Small intestine (tissue), 16 donors: ENCODE measurements at places on chromosomes 4 and X.

DNA sequence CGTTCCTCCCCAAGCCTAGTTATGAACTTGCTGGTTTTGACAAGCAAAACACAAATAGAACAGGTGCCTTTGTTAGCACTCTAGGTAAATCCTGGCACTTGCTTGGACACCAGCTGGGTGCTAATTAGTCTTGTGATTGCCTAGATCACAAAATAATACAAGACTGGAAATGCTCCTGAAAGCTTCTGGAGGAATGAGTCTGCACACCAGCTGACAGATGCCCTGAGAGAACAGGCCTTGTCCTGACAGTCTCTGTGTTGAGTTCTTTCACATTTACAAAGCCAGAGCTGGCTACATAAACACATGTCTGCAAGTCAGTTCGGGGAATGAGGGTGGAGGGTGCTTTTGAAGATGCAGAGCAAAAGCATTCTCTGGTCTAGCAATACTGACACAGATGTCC, 93.8 kb downstream of the ELOVL6 start:
- no peaks in the 10 kb centered on the region for H3K4me1 ChIP-seq
- H3K27ac ChIP-seq: no peak overlapping the region
- no peaks in the 10 kb centered on the region for H3K27me3 ChIP-seq
- peaks cover 4% of the 10 kb centered on the region for H3K36me3 ChIP-seq

DNA sequence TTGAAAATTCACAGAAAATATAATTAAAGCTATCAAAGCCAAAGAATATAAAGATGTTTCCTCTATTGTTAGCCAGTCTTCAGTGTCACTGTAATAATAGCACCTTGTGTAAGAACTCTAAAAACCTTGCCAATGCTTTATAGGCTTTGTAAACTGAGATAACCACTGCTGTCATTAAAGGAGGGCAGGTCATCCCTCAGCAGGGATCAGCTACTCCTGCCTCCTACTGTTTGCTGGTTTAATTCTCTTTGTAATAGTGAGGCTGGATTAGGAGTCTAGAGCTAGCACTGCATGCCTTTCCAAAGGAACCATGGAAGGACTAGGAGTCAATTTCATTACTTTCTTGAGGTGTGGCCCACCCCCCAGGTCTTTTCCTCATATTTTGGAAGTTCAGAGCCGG, 46.2 kb downstream of the FHIP1A start:
- DNase-seq: peak; percentile 13
- H3K4me3 ChIP-seq: no peak overlapping the region
- H3K27me3 ChIP-seq: no peaks in the 10 kb centered on the region
- H3K27ac ChIP-seq: no peak overlapping the region
- H3K4me1 ChIP-seq: no peaks in the 10 kb centered on the region

- no peaks in the 10 kb centered on the region for H3K4me1 ChIP-seq
- no peak for DNase-seq
- H3K27ac ChIP-seq: no peak overlapping the region
- no peaks in the 10 kb centered on the region for H3K36me3 ChIP-seq
Measured at GRCh38 chrX:24610516-24610915, 36.6 kb downstream of the PCYT1B start.

DNA sequence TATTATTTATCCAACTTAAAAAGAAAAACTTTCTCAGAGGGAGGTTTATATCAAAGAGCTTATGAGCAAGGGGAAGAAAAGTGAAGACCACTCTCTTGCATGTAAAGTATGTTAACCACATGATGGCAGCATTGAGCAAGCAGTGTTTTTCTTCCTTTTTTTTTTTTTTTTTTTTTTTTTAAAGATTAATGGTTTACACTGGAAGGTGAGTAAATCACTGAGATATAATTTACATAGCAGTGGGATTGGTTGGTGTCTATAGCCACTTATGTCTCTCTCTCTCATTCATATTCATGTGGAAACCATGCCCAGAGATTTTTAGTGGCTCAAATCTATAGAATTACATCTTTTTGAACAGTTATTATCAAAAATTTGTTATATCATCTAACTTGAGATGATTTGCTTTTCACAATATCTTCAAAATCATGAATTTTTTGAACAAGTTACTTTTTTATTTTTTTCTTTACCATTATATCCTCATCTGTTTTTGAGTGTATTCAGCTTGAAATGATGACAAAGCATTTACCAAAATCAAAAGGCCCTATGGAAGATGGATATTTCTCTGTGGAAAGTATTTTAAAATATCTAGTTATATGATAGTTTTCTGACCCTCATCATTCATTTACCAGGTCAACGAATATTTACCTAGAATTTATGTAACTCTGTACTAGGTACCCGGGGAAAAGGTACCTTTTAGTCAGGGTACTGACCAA, 31.6 kb downstream of the MTHFD2L start:
- no peak overlapping the region for H3K27ac ChIP-seq
- no peak overlapping the region for H3K4me3 ChIP-seq
- no peaks in the 10 kb centered on the region for H3K27me3 ChIP-seq
- H3K4me1 ChIP-seq: no peaks in the 10 kb centered on the region

- H3K4me1 ChIP-seq: no peaks in the 10 kb centered on the region
- no peaks in the 10 kb centered on the region for H3K36me3 ChIP-seq
- DNase-seq: no peak
- no peaks in the 10 kb centered on the region for H3K27me3 ChIP-seq
- no peak overlapping the region for H3K4me3 ChIP-seq
- H3K27ac ChIP-seq: no peak overlapping the region
Measured at GRCh38 chr4:41575207-41575606, 37.2 kb downstream of the LIMCH1 start.

GRCh38 chr4:141229408-141230101, 8.9 kb downstream of the ZNF330 start:
- no peaks in the 10 kb centered on the region for H3K27me3 ChIP-seq
- H3K4me3 ChIP-seq: no peak overlapping the region
- DNase-seq: no peak
- no peak overlapping the region for H3K27ac ChIP-seq
- H3K4me1 ChIP-seq: no peaks in the 10 kb centered on the region

DNA sequence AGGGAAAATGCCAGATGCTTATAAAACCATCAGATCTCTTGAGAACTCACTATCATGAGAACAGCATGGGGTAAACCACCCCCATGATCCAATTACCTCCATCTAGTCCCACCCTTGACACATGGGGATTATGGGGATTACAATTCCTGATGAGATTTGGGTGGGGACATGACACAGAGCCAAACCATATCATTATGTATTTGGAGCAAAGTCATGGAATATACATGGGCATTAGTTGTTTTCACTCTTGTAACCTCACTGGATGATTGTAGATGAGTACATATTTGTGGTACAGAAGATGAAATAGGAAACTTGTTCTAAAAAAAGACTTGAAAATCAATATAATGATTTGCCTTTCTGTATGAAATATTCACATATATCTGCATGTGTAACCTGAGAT, 674.5 kb upstream of the BOD1L1 start:
- H3K27me3 ChIP-seq: no peaks in the 10 kb centered on the region
- H3K36me3 ChIP-seq: no peaks in the 10 kb centered on the region
- DNase-seq: no peak
- H3K4me3 ChIP-seq: no peak overlapping the region
- no peaks in the 10 kb centered on the region for H3K4me1 ChIP-seq

DNA sequence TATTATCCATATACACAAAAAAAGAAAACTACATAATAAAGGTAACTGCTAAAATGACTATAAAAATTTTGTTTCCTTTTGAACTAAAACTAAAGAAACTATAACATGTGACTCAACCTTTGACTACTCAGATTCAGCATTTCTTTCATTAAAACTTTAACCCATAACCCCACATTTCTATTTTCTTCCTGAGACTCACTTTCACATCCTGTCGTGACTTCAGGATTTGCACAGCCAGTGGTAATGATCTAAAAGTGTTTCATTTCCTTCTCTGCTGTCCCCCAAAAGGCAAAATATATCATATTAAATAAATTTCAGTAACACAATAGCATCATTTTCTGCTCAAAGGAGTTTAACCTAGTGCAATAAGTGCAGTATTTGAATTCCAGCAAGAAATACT, 1022.4 kb upstream of the DIAPH2 start:
- no peaks in the 10 kb centered on the region for H3K36me3 ChIP-seq
- no peak overlapping the region for H3K4me3 ChIP-seq
- DNase-seq: no peak
- H3K4me1 ChIP-seq: no peaks in the 10 kb centered on the region

DNA sequence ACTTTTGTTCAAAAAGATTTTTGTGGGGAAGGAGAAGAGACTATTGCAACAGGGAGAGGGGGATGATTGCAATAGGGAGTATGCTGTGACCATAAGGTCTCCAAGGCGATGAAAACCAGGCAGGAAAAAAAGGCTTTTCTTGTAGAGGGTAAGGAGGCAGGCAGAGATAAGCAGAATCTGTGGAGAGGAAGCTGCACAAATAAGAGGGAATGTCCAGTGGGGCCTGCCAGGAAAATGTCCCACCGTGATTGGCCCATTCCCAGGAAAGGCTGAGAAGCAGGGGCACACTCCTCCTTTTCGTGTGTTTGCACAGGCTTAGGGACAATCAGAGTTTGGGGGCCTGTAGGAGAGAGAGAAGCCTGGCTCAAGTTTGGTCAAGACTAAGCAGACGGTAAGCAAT, 29.1 kb downstream of the SPACA5 start:
- H3K4me3 ChIP-seq: no peak overlapping the region
- no peak for DNase-seq
- H3K36me3 ChIP-seq: no peaks in the 10 kb centered on the region
- no peaks in the 10 kb centered on the region for H3K27me3 ChIP-seq

DNA sequence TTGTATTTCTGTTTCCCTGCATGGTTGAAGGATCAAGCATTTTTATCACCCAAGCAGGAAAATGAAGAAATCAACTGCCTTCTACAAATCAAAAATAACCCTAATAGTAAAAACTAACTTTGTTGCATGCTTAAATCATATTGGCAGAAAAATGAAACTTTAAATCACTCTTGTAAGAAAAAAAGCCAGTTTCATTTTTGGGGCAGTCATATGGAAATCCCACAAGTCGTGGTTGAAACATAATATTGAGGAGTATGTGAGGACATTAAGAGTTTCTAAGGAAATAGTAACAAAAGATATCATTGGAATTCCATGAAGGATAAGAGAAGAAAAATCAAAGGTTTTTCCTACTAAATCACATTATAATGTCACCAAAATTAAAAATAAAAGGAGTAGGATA, 8.4 kb downstream of the TEC start:
- H3K27ac ChIP-seq: no peak overlapping the region

- H3K27ac ChIP-seq: no peak overlapping the region
- H3K4me1 ChIP-seq: no peaks in the 10 kb centered on the region
- no peaks in the 10 kb centered on the region for H3K36me3 ChIP-seq
- no peak overlapping the region for H3K4me3 ChIP-seq
- no peaks in the 10 kb centered on the region for H3K27me3 ChIP-seq
- DNase-seq: no peak
Measured at GRCh38 chrX:39443240-39443639, 642.0 kb downstream of the MID1IP1 start.

DNA sequence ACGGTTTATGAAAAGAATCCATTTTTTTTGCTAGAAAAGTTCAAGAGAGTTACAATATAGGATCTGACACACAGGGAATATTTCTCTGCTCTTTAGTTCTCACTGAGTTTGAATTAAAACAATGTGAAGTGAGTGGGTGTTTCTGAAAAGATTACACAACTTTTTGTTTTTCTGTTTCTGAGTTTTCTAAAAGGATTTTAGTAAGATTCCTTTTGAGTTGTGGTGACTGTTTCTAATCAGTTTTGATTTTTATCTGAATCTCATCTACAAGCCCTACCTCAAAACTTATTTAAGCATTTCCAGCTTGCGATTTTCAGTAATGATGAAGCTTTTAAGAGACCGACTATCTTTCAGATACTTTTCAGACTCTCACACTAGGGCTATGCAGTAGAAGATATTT, 141.7 kb downstream of the GPAT3 start:
- no peaks in the 10 kb centered on the region for H3K27me3 ChIP-seq
- H3K4me1 ChIP-seq: no peaks in the 10 kb centered on the region
- H3K4me3 ChIP-seq: no peak overlapping the region
- H3K27ac ChIP-seq: no peak overlapping the region
- H3K36me3 ChIP-seq: no peaks in the 10 kb centered on the region

DNA sequence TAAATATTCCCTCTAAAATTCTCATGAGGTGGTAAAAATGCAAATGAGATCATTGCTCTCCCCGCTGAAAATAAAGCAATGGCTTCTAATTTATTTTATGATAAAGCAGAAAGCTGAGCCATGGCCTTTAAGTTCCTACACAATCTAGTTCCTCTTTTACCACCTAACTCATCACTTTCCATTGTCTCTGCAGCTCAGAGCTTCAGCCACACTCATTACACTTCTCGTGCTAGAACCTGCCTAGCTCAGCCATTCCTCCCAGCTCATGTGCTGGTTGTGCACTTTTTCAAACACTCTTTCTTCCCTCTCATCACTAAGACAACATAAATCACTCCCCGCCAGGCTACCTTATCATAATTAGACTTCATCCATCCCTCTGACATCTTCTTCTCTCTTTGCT, 1112.1 kb upstream of the PRKX start:
- no peaks in the 10 kb centered on the region for H3K36me3 ChIP-seq
- no peaks in the 10 kb centered on the region for H3K4me1 ChIP-seq
- H3K27ac ChIP-seq: no peak overlapping the region
- no peak overlapping the region for H3K4me3 ChIP-seq
- DNase-seq: no peak

DNA sequence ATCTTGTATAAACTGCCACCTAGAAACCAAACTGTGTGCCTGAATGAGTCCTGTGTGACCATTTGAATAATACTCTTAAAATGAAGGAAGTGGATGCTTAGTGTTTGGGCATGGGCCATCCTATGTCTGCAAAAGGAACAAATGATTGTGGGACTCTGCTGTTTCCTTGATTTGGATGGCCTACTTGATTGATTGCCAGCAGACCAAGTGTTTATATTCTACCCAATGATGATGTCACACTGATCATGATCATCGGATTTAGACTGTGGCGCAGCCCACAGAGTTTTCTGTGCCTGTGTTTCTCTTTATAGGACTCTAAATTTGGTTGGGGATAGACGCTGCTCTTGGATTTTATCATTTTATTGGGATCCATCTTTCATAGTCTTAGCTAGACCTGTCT, 4.4 kb downstream of the SEPTIN11 start:
- no peak overlapping the region for H3K27ac ChIP-seq
- H3K4me1 ChIP-seq: peaks cover 12% of the 10 kb centered on the region
- H3K27me3 ChIP-seq: no peaks in the 10 kb centered on the region
- H3K36me3 ChIP-seq: no peaks in the 10 kb centered on the region
- no peak overlapping the region for H3K4me3 ChIP-seq

- no peak overlapping the region for H3K4me3 ChIP-seq
- no peaks in the 10 kb centered on the region for H3K36me3 ChIP-seq
- no peaks in the 10 kb centered on the region for H3K27me3 ChIP-seq
- no peaks in the 10 kb centered on the region for H3K4me1 ChIP-seq
Measured at GRCh38 chr4:20839957-20840356, 139.7 kb downstream of the PACRGL start.

- no peaks in the 10 kb centered on the region for H3K36me3 ChIP-seq
- H3K4me3 ChIP-seq: no peak overlapping the region
- H3K27ac ChIP-seq: no peak overlapping the region
- no peaks in the 10 kb centered on the region for H3K27me3 ChIP-seq
- peaks cover 5% of the 10 kb centered on the region for H3K4me1 ChIP-seq
- no peak for DNase-seq
Measured at GRCh38 chr4:140711910-140712309, 44.3 kb downstream of the TBC1D9 start.
